Sigmoid colon (tissue), 7 donors: ENCODE measurements at places on chromosomes 4 and X.
A peak's percentile ranks its signal among the peaks of the same experiment; 100 is the strongest.

GRCh38 chrX:112645774-112646173 is 34.0 kb downstream of the LHFPL1 start:
- DNase-seq = no peak

DNA sequence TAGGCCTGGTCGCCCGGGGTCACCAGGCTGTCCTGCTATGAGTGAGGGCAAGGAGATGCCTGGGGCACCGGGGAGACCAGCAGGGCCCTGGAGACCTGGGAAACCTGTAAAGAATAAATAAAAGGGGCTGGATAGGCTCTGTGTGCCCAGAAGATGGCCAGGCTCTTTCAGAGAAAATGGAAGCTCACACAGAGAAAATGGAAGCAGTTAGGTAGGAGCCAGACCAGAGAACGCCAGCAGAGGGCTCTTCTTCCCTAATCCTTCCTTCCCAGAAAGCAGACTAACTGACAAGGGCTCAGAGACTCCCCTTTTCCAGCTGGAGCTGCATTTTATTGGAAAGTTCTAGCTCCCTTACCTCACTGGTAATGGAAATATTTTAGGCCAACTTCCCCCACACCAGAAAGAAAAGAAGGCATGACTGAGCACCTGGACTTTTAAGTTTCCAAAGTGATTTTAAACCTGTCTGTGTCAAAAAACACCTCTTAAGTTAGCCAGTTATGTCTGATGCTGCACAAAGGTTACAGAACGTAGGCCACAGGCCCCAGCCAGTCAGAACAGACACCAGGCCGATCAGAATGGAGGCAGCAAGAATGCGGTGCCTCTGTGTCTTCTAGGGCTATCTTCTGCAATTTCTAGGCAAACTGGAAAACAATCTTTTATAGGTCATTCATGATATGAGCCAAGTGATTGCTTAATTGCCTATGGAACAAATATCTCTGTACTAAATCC is 74.0 kb downstream of the ATG4A start:
- no peak for DNase-seq

- no peak for DNase-seq
Observed at GRCh38 chrX:120732879-120733278, 103.0 kb upstream of the C1GALT1C1 start.

- DNase-seq = no peak
Observed at GRCh38 chr4:83082777-83083176, 31.8 kb downstream of the PLAC8 start.

GRCh38 chr4:7941111-7941964 is 1.7 kb upstream of the AFAP1 start:
- DNase-seq = peak; percentile 66

DNA sequence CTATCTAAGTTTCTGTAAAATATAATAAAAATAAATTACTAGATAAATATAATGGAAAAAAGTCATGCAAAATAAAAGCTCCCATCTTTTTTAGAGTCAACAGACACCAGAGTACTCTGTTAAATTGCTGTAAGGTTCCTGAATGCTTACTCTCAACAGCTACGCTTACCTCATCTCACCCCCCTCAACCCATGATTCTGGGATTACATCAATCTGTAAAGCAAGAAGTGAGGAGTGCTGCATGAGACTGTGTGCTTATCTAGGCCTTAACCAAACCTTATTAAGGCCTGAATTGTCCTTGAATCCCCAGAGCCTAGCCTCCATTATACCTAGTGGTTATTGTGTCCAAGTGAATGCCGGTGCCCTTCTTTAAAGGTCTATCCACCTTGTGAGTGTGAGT is 735.8 kb downstream of the RPA4 start:
- no peak for DNase-seq

DNA sequence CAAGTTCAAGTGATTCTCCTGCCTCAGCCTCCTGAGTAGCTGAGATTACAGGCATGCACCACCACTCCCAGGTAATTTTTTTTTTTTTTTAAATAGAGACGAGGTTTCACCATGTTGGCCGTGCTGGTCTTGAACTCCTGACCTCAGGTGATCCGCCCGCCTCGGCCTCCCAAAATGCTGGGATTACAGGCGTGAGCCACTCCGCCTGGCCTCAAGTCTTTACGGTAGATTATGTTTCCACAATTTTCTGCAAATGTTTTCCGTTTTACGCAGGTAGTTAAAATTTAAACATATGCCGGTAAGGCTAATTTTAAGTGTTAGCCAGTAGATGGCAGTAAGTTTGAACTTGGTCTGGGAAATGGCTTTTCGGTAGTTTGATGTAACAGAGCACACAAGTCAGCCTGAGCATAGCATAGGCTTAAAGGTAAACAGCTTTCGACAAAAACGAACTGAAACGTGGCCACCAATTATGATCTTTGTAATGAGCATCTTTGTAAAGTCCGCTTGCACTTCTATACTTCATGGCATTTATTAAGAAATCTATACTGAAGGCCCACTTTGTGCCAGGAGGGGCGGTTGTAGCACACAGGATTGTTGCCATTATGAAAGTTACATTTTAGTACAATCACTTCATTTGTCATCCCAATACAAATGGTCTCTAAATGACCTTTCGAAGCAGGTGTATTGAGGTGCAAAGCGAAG is 31.1 kb downstream of the CCKAR start:
- no peak for DNase-seq

- no peak for DNase-seq
Observed at GRCh38 chr4:43103048-43103447, 210.5 kb downstream of the GRXCR1 start.

DNA sequence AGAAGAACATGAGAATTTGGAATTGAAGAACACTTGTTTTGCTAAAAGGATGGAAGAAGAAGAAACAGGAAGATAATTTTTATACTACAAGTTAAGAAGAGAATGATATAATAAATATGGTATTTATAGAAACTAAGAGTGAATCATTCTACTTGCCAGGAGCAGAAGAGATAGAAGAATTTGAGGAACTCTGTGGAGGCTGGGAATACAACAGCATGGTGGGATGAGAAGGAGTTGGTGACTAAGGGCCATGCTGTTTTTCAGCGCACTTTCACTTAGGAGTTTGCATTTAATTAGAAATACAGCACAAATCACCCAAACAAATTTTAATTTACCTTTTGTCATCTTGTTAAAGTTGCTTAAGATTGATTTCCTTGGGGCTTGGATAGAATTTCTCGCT is 20.5 kb downstream of the HADH start:
- DNase-seq = no peak

- no peak for DNase-seq
Observed at GRCh38 chrX:122091571-122091970, 1044.2 kb downstream of the GLUD2 start.

- DNase-seq = no peak
Observed at GRCh38 chr4:188697243-188697642, 558.0 kb downstream of the TRIML1 start.

GRCh38 chrX:40539214-40540142 is 41.3 kb upstream of the ATP6AP2 start:
- DNase-seq = peak; percentile 67

GRCh38 chr4:83860200-83860599 is 324.3 kb downstream of the GPAT3 start:
- DNase-seq = no peak

GRCh38 chr4:66197451-66197850 is 527.2 kb upstream of the EPHA5 start:
- DNase-seq = no peak

DNA sequence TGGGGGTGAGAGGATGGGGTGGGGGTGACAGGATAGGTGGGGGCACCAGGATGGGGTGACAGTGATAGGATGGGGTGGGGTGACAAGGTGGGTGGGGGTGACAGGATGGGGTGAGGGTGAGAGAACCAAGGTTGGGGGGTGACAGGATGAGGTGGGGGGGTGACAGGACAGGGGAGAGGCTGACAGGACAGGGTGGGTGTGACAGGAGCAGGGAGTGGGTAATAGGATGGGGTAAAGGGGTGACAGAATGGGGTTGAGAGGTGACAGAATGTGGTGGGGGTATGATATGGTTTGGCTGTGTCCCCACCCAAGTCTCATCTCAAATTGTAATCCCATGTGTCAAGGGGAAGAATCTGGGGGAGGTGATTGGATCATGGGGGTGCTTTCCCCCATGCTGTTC is 26.0 kb downstream of the RNF212 start:
- DNase-seq = no peak
